Esophagus squamous epithelium (tissue), 5 donors: ENCODE measurements at places on chromosomes 7 and 10.

GRCh38 chr10:22986771-22987542 is 59.1 kb downstream of the ARMC3 start:
- no peak for DNase-seq

- DNase-seq = no peak
Observed at GRCh38 chr7:44131173-44132029, 8.1 kb upstream of the POLD2 start.

DNA sequence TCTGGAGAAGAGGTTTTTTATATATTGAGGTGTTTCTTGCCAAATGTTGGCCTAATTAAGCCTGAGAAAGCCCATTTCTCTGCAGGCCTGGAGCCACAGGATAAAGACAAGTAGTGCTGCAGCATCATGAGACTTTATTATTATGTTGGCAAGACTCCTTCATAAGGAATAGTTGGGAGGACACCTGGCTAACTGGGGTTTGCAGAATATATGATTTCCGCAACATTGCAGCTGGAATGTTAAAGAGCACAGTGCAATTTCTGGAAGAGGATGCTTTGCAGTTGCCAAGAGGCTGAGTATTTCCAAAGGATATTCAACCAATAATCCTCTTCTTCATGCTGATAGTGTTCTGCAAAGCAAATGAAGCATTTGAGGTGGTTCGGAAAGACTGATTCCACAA is 1512.8 kb upstream of the LRRTM3 start:
- no peak for DNase-seq

DNA sequence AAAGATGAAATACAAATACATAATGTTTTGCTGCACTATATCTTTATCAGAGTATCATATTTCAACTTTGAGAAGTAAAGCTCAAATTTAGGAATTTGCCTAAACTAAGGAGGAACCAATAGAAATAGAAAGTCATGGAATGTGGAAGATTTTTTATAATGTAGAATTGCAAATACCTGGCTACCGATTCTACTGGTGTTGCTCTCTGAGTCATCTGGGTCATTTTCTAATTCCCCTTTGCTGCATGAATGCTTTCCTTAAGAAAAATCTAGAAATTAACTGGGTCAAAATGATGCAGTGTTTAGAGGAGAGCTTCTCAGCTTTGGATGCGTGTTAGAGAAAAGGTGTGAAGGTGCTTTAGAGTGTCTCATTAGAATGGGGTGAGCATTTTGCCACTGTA is 568.9 kb upstream of the ANKRD30A start:
- no peak for DNase-seq

DNA sequence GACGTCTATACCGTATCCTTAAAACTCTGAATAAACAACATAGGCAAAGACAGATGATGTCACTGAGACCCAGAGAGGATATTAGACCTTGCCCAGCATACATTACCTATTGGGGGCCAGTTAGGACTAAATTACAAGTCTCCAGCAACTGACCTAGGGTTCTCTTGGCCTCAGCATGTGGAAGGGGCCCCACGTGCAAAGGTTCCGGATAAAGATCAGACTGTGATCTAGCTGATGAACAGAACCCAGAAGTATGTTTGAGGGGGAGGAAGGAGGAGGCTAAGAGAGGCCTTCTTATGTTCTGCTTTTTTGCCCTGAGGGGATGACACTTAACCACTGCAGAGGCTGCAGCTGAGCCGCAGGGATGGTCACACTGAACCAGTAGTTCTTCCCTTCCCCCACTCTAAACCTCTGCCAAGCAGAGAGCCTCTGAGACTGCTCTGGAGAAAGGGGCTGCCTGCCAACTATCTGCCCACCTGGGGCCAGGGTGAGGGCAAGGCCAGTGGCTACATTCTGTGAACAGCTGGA is 24.0 kb upstream of the KMT2C start:
- DNase-seq = no peak

DNA sequence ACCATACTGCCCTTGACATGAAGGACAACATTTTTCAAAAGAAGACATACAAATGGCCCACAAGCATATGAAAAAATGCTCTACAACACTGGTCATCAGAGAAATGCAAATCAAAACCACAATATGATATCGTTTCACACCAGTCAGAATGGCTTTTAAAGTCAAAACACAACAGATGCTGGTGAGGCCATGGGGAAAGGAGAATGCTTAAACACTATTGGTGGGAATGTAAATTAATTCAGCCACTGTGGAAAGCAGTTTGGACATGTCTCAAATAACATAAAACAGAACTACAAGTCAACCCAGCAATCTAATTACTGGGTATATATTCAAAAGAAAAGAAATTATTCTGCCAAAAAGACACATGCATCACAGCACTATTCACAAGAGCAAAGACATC is 4.2 kb upstream of the NT5C3A start:
- no peak for DNase-seq

GRCh38 chr7:49883933-49884332 is 110.5 kb downstream of the VWC2 start:
- DNase-seq = no peak

DNA sequence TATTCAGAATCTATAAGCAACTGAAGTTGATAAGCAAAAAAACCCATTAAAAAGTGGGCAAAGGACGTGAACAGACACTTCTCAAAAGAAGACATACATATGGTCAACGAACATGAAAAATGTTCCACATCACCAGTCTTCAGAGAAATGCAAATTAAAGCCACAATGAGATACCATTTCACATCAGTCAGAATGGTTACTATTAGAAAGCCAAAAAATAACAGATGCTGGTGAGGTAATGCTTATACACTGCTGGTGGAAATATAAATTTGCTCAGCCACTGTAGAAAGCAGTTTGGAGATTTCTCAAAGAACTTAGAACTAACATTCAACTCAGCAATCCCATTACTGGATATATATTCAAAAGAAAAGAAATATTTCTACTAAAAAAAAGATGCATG is 332.8 kb upstream of the PLXDC2 start:
- DNase-seq = no peak

DNA sequence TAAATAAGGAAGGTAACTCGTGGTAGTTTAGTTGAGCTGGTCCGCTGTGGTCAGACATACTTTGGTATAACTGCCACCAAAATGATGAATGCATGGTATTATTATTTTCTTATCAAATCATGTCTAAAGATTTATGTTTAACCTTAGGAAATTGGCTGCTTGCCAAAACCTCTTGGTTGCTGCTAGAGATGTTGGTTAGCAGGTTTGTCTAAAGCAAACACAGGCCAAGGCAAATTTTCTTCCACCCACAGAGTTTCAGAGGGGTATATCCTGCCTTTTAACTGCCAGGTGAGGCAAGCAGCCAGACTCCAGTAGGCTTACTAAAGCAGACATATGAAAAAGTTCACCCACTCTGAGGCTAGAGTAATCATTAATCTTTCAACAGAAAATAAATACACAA is 101.4 kb downstream of the SEMA3E start:
- no peak for DNase-seq

DNA sequence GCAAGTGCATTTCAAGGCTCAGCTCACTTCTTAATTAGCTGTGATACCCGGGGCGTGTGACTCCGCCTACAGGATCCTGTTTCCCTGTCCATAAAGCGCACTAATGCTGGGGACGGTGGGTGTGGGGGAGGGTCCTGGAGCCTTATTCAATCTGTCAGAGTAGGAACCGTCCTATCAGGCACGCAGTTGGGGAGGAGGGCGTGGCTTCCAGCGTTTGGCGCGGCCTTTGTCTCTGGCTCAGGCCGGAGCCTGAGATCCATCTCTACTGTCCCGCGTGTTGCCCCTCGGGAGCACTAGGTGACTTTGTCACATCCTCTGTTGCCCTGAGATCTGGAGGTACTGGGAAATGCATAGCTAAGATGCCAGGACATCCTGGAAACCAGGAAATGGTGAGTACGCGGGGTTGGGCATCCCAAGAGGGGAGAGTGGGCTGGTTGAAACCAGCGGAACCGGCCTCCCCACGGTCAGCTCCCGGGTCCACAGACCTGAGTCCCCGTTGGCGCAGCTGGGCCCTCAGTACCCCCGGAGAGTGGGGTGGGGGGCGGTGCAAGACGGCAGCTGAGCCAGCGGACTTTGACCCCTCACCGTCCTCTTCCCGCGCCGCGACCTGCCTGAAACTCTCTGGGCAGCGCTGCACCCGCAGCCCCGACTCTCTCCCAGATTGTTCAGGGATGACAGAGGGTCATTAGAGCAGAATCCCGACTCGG is 104.4 kb upstream of the ZNF92 start:
- no peak for DNase-seq

DNA sequence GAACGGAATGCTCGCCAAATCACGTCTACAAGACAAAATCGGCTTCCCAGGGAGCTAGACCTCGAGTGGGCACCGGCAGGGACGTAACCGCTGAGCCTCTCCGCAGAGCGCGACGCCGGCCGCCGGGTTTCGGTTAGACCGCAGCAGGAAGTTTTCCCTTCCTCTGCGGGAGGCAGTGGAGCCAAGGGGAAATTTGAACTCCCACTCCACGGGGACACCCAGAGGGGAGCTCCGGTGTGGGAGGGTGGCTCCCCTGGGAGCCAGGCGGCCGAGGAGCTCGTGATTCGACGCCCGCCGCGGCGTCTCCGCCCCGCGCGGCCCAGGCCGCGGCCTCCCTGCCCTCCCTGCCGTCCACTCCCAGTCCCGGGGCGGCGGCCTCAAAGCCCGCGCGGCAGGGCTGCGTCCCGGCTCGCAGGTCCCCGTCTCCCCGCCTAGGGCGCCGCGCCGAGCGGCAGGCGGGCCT is 426 bp downstream of the SYPL1 start:
- DNase-seq = no peak

GRCh38 chr10:34538281-34538829 is 276.7 kb downstream of the PARD3 start:
- DNase-seq = no peak

DNA sequence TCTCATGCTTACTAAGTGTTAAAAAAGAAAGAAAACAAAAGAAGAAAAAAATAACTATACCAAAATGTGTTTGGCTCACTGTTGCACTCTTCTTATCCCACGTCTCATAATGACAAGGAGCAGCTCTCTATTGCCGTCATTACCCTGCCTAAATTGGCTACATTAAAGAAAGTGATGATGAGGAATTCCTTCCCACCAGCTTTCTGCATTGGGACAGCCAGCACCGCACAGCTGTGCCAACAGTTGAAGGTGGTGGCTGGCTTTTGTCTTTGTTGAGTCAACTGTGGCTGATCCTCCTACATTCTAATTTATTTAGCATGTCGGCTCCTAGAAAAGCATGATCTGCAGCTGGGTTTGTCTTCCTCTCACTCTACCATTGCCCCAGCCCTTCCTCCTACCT is 751.8 kb downstream of the KCNMA1 start:
- no peak for DNase-seq

GRCh38 chr10:124685261-124685660 is 58.9 kb downstream of the FAM53B start:
- DNase-seq = no peak

- DNase-seq = no peak
Observed at GRCh38 chr7:95435422-95435780, 573 bp upstream of the PON2 start.

GRCh38 chr10:105413997-105414396 is 772.9 kb downstream of the SORCS3 start:
- no peak for DNase-seq

- DNase-seq = no peak
Observed at GRCh38 chr7:23469961-23470250, 385 bp downstream of the IGF2BP3 start.

DNA sequence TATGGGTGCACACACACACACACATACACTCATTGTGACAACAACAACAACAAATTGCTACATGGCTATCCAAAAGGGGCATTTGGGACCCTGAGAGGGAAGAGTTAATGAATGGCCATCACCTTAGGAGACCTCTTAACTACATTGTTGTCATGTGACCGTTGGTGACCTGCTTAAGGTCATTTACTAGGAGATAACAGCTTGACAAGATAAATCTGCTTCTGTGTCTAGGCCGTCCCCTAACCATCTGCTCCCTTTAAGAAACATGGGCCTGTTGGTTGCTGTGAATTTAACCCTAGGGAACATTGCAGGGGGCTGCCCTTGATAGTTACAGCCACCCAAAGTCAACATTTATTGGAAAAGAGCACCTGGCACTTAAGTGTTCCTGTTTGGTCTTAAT is 29.7 kb downstream of the C1QL3 start:
- DNase-seq = no peak

DNA sequence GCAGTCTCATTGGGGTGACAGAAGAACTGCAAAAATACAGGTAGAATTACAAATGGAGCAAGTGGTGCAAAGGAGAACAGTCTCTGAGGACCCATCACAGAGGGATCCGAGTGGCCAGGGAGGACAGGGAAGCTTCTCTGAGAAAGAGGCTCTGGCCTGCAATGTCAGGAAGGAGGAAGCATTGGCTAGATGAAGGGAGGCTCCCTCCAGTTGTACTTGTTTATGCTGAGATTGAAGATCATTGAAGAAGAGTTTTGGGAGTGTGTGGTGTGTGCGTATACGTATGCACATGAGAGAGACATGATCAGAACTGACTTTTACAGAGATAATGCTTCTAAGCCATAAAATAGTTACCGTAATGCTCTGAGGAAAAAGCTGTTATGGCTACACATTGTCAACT is 274.7 kb upstream of the FZD8 start:
- DNase-seq = no peak

DNA sequence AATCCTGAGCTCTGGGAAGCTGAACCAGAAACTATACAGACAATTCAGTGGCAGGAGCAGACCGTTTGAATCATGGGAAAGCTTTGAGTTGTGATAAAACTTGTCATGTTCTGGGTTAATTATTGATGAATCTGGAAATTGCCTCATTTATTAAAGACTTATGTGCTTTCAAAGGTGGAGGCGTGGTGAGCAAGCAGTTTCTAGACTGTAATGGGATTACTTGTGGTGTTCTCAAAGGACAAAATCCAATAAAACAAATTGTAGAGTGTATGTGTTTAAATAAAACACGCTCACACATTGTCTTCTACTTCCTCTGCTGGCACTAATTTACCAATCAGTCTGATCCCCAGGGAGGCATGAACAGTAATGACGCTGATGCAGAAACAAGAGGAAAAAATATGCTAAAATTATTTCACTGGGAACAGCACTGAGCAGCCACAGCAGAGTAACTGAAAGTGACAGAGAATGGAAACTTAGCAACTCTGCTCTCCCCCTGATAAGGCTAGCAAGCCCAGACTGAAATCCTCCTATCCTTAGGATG is 25.1 kb downstream of the PARD3 start:
- DNase-seq = no peak

GRCh38 chr7:41861642-41862041 is 158.8 kb upstream of the INHBA start:
- DNase-seq = no peak

GRCh38 chr7:102916881-102917280 is 4.1 kb downstream of the LRRC17 start:
- no peak for DNase-seq
